Keratinocyte (primary cell): ENCODE measurements at places on chromosomes 11 and 22. TPM values are rescaled to one million over a fixed set of nuclear protein-coding genes. Genes with fewer than 3 reads are reported as not detected.

- no peak for DNase-seq
Measured at GRCh38 chr11:86050196-86050709, 18.6 kb downstream of the PICALM start.

DNA sequence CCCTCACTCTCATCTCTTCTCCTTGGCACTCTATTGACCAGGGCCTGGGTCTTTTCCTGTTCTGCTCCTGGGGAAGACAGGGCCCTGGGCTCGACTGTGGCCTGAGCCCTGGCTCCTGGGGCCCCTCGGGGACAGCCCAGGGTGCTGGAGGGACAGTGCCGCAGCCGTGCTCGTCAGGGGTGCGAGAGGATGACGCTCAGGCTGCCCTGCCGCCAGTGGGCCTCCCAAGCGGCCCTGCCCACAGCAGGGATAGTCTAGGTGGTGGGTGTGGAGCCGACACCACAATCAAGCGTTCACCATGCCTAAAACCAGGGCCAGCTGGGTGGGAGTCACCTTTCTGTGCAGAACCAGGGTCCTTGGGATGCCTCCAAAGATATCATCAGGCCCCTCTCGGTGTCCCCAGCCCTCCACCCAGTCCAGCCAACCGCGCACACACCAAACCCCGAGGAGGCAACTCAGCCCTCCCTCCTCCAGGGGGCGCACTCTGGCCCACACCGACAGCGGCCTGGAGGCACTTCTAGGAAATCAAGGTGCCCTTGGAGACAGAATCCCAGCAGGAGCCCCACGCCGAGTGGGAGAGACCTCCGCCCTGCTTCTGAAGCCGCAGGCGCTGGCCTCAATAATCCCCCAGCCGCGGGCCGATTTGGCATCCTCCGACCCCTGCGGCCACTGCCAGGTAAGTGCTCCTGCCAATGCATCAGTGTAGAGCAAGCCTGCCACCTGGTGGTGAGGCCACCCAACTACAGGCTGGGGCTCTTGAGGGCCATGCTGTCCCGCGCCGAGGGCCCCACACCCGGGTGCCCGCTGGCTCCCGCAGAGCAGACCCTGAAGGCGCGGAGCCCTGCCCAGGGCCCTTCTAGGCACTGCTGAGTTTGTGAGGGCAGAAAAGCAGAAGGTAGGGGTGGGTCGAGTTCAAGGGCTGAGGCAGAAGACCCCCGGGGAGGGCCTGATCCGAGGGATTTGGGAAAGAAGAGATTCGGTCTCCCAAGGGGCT, 496.4 kb downstream of the BUD13 start:
- DNase-seq, result peak; percentile 41

GRCh38 chr11:63622323-63622722, 8.1 kb upstream of the PLAAT3 start:
- DNase-seq, result no peak

GRCh38 chr11:67504950-67505581, at the start of gene PITPNM1:
Gene PITPNM1, minus strand, starts transcription at chr11:67505363. Its CDS starts 1,183 bp downstream, at chr11:67504180.
- no peak for DNase-seq

- no peak for DNase-seq
Measured at GRCh38 chr11:134819041-134819440, 407.0 kb upstream of the B3GAT1 start.

- DNase-seq, result no peak
Measured at GRCh38 chr11:125256541-125257189, 92.1 kb downstream of the PKNOX2 start.

DNA sequence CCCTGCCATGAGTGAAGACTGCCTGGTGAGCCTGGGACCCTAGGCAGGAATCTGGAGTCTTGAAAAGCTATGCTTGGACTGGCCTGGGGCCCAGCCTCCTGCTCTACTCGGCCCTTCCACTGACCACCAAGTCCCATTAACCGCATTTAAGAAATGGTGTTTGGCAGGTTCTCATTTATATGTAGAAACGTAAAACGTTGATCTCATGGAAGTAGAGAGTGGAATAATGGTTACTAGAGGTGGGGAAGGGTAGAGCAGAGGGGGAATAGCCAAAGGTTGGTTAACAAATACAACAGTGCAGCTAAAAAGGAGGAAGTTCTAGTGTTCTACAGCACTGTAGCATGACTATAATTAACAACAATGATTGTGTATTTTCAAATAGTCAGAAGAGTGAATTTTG, 72.9 kb upstream of the EED start:
- DNase-seq, result no peak

GRCh38 chr11:108947654-108948570, 283.0 kb downstream of the DDX10 start:
- DNase-seq, result peak; percentile 38

DNA sequence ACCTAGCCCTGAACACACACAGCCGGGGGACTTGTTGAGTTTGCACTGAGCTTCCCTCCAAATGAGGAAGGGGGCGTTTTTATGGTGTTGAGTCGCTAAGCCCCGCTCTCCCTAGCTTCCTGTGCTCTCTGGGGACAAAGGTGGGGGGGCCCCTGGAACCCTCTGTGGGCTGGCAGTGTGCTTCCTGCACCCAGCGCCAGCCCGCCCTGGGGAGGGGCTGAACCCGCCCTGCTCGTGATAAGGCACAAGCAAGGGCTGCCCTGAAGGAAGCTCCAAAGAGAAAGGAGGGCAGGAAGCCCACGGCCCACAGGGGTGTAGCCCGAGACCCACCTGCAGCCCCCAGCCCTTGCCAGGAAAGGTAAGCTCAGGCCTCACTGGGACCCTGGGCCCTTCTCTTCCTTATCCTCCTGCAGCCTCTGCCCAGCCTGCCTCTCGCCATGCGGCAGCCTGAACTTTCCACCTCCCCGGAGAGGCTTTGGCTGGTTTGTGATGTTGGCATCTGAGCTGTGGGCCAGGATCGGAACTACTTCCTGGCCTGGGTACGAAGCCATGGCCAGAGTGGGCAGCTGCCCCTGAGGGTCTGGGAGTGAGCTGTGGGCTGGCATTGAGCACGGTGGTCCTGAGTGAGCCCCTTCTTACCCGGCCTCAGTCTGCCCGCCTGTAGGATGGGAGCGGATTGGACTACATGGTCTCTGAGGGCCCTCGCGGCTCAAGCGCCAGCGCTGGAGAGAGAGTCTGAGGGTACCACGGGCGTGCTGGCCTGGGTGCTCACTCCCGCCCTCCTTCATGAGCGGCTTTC, at the start of gene FERMT3:
TSS of gene FERMT3 (plus strand) at position 265 of the 799 bp plus-strand sequence. CDS start 644 bp downstream, outside the sequence.
- DNase-seq, result no peak

DNA sequence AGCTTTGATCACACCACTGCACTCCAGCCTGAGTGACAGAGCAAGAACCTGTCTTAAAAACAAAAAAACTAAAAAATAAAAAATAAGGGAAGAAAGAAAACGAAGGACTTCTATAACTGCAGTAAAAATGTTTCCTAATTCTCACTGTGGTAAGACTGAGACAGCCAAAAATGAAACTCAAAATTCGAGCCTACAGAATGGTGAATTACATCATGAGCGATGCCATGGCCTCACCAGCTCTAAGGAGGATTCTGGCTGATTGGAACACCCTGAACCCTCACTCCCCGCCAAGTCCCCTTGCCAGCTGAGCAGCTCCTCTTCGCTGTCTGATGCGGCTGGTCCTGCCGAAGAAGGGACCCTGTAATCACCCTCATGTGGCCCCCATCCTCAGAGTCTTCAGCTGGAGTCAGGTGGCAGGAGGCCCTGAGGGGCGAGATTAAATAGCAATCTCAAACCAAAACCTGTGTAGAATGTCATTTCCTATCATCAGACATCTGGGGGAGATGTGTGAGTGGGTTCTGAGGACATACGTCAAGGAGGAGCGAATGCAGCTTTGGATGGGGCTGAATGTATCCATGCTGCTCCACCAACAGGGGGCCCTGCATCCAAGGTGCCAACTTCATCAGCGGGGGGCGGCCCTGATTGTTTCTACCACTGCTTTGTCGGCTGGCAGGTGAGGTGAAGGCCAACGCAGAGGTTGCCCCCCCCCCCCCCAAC, 29.2 kb downstream of the PDGFB start:
- no peak for DNase-seq

Gene LDHAL6A
- polyA plus RNA-seq, result not detected in 3 replicates

Gene LRRC10B
- not detected in 3 replicates for polyA plus RNA-seq

- no peak for DNase-seq
Measured at GRCh38 chr11:91624021-91624420, 600.6 kb upstream of the FAT3 start.

DNA sequence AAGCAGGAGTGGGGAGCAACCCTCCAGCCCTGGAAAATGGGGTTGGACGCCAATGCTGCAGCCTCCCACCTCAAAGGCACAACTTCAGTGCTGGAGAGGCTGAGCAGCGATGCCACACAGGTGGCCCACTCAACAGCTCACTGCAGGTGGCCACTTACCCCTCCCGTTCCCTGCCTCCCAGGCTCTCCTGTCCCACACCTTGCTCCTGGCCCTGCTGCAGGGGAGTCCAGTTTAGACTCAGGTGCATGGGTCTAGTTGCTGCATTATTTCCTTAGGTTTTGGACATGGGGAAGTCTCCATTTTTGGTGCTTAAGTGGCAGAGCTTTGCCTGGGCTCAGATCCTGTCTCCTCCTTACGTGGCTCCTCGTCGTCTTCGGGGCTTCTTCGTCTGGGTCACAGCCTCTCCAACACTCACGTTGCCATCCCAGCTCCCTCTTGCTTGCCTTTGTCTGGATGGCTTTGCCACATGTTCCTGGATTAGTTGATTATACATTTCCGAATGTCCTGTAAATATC, 898.3 kb downstream of the BRD1 start:
- no peak for DNase-seq

GRCh38 chr11:18527512-18527911, 770 bp upstream of the TSG101 start:
- DNase-seq, result no peak

Gene MYOD1
- polyA plus RNA-seq, result not detected in 3 replicates

DNA sequence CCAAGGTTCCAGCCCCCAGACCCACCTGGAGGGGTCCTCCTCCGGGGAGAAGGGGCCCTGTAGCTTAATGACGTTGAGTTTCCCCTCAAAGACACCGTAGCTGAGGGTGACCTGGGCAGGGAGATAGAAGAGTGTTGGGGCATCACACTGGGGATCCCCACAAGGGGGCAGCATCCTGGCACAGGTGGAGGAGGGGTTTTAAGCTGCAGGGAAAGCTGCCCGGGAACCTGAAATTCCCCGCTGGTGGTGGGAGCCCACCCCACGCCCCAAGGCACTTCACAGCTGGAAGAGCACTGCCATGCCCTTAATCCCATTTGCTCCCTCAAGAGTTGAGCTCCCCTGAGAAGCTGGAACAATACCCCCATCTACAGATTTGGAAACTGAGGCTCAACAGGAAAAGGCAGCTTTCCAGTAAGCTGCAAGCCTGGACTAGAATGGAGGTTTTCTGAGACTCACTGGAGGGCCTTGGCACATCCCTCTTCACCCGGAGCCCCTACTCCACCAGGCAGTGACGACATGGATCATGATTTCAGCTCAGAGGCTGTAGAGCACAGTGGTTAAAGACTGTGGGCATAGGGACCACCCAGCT, 13.7 kb downstream of the MFNG start:
- no peak for DNase-seq

GRCh38 chr11:46615756-46616155, 1.3 kb downstream of the HARBI1 start:
- DNase-seq, result no peak

DNA sequence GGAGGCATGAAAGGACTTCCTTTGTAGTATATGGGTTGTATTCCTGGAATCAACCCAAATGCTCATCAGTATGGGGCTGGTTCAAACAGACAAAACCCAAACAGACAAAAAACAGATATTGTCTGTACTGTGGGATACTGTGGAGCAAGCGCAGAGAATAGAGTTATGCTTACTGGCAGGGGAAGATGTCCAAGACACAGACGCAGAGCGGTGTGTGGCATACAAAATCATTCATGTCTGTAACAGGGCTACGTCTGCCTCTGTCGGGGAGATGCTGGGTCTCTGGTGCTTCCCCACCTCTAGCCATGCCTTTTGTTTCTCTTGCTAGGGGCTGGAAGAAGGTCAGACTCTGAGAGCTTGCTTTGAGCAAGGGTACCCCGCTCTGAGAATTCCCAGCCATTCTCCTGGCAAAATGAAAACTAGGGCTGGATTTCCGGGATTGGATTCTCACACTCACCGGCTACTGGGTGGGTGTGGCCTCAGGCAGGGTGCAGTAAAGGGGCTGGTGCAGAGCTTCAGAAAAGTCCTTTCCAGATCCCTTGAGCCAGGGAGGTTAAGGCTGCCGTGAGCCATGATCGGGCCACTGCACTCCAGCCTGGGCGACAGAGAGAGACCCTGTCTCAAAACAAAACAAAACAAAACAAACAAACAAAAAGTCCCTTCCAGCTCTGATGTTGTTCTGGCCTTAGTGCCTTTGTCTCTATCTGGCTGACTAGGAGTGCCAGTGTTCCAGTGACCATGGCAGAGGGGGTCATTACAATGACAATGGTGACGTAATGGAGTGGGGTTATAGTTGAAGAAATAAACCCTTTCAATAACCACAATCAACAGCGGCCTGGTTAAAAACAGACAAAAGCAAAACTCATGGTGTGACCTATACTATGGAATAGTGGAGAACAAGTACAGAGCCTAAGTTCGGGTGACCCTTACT, 2.9 kb upstream of the ABCC8 start:
- DNase-seq, result no peak

DNA sequence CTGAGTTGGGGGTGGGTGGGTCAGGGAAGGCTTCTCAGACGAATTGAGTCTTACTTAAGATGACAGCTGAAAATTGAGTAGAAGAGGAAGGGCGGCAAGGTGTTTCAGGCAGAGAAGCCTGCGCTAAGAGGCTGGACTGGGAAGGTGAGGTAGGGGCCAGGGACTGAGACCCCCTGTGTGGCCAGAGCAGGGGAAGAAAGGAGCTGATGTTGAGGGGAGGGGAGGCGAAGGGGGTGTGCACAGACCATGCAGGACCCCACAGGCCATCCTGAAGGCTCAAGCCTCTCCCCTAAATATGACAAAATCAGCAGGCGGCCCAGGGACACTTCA, 40.6 kb upstream of the CREB3L1 start:
- DNase-seq, result no peak

DNA sequence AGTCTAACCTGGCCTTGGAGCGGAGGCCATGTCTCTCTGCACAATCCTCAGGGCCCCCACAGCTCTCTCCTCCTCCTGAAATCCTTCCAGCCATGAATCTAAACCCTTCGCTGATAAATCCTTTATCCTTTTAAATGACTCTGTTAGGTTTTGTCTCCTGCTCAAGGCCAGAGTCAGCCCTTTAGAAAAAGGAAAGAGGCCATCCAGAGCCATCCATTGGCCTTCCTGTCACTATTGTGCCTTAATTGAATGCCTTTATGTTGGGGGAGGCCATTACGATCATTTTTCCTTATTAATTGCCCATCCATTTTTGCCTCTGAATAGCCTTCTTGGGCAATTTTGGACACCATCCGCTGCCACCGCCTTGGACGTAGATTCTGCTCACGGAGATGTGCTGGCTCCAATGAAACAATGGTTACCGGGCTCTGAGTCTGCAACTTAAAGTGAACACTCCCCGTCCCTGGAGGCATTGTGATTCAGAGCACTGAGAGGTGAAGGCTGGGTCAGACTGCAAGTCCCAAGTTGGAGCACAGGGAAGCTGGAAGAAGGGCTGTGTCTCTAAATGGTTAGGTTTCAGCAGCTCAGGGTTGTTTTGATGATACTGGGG, 213.0 kb upstream of the E2F8 start:
- peak; percentile 60 for DNase-seq
